NCI-H1092 treated with DMSO at 0.1 percent for 48 hours (cell line): ENCODE measurements at places on chromosomes 12 and 14.

GRCh38 chr12:29270446-29270845, 110.5 kb downstream of the ERGIC2 start:
- DNase-seq: no peak

- no peak for DNase-seq
These were observed 45.6 kb downstream of the GPHB5 start for GRCh38 chr14:63273129-63273528.

DNA sequence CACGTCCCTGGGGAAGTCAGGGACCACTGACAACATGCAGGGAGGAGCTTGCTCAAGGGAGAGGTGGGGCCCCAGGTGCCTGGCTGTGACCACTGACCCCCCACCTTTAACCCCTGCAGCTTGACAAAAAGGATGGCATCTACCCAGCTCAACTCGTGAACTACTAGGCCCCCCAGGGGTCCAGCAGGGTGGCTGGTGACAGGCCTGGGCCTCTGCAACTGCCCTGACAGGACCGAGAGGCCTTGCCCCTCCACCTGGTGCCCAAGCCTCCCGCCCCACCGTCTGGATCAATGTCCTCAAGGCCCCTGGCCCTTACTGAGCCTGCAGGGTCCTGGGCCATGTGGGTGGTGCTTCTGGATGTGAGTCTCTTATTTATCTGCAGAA, 26.3 kb downstream of the HIP1R start:
- no peak for DNase-seq

GRCh38 chr12:121738340-121738858, 25.8 kb downstream of the TMEM120B start:
- no peak for DNase-seq

DNA sequence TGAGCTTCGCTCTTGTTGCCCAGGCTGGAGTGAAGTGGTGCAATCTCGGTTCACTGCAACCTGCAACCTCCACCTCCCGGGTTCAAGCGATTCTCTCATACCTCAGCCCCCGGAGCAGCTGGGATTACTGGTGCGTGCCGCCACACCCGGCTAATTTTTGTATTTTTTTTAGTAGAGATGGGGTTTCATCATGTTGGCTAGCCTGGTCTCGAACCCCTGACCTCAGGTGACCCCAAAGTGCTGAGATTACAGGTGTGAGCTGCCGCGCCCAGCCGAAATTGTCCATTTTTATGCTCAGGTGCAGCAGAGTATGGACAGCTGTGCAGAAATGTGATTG, 19.2 kb upstream of the CYP46A1 start:
- no peak for DNase-seq

DNA sequence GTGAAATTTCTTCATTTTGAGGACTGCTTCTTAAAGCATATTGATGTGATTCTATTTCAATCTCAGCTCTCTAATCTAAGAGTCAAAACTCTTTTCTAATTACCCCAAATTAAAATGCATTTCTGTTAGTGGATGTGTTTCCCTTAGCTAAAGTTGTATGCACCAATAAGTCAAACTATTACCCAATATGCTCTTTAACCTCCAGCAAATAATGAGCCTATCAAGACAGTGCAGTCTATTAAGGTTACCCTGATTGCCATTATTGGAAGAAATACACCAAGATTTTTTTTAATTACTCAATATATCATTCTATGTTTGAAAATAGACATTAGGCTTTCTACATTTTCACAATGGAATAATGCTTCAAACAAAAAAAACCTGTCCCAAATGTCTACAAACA, 310.0 kb downstream of the BTG1 start:
- DNase-seq: no peak

- DNase-seq: no peak
These were observed 10.7 kb downstream of the DYRK2 start for GRCh38 chr12:67659292-67659691.
